Kidney (tissue), 22 donors: ENCODE measurements at places on chromosomes 16 and 17. TPM values are rescaled to one million over a fixed set of nuclear protein-coding genes. Genes with fewer than 3 reads are reported as not detected.

DNA sequence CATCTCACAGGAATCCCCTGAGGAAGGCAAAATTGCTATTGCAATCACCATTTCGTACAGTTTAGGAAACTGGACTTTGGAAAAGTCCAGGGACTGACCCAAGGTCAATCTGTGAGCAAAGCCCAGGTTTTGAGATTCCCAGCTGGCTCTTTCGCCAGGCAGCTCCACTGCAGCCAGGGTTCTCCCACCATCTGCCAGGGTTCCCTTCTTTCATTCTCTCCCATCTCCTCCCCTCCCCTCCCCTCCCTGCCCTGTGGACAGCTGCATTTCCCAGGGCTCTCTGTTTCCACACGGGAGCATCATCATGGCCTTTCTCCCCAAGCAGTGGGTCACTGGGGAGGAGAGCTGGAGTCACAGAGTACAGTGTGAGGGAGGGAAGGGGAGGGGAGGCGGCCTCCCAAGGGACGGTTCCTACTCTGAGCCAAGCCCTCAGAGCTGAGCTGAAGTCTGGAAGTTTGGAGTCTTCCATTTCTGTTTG is 11.9 kb upstream of the GSDMA start:
- no peak for DNase-seq

DNA sequence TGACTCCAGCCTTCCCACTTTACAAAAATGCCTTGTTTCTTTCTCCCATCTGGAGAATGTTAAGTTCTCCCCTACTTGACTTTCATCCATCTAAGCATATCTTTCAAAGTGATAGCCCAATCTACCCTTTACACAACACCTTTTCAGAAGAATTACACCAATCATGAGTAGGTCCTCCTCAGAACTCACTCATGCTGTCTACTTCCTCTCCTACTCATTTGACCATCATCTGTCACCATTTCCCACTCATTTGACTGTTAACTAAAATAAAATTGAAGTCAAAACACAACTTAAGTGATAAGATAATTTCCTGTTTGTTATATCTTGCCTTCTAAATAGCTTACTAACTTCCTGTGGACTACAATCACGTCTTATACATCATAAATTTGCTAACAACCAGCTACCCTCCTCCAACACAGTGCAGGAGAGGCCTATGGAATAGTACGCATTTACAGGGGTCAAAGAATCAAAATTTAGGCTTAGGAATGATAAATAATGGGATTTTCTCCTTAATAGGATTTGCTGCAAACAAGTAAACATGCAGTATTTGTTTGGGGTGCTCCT is 16.1 kb downstream of the KCNJ16 start:
- no peak for DNase-seq

DNA sequence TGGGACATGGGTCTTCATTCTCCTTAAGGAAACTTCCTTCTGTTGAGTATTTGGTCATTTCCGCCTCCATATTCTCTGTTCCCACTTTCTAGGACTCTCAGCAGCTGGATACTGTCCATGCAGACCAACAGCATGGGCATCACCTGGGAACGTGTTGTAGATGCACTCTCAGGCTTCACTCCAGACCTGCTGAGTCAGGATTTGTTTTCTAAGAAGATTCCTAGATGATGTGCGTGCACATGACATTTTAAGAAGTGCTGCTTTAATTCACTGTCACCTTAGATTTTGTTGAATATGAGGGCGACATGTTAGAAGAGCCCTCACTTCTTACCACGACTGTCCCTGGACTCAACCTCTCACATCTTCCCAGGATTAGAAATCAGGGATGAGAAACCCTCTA is 10.0 kb upstream of the SDK2 start:
- no peak for DNase-seq

- DNase-seq = no peak
Measured at GRCh38 chr16:80197741-80198201, 343.0 kb upstream of the DYNLRB2 start.

- no peak for DNase-seq
Measured at GRCh38 chr16:78524066-78524595, 424.7 kb downstream of the WWOX start.

DNA sequence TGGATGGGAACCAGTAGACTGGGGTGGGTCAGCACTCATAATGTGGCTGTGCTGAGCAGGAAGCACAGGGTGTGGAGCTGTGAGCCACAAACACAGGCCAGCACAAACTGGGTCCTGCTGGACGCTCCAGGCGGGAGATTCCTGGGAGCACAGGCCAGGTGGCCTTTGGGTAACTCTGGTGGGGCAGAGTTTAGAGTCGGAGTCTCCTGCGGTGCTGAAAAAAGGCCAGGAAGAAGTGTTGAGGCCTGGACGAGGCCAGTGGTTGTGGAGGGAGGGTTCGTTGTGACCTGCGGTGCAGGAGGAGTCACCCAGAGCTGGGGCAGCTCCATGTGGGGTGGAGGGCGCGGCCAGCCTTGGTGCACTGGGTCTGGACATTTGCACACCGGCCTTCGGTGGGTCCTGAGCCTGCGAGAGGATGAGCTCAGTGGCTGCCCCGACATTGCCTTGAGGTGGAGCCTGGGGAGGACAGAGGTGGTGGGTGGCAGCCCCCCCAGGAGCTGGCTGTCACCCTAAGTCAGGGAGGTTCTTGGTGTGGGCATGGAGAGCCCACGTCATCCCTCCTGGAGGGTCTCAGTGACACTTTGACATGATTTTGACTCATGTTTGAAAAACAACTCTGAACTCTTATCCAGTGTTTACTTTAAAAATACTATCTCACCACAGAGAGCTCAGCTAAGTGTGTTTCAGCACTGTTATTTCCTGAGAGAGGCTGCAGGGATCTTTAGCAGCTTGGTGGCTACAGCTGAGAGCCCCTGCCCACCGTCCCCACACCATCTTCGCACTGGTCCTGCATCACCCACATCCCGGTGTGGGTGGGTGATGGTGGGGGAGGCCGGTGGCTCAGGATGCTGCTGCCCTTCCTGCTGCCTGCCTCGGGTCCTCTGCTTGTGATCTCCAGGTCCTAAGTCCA is 98.7 kb downstream of the NPIPB11 start:
- no peak for DNase-seq

- no peak for DNase-seq
Measured at GRCh38 chr16:88681084-88681680, 5.1 kb downstream of the SNAI3 start.

- DNase-seq = peak; percentile 41
Measured at GRCh38 chr16:23905027-23905426, 69.2 kb downstream of the PRKCB start.

DNA sequence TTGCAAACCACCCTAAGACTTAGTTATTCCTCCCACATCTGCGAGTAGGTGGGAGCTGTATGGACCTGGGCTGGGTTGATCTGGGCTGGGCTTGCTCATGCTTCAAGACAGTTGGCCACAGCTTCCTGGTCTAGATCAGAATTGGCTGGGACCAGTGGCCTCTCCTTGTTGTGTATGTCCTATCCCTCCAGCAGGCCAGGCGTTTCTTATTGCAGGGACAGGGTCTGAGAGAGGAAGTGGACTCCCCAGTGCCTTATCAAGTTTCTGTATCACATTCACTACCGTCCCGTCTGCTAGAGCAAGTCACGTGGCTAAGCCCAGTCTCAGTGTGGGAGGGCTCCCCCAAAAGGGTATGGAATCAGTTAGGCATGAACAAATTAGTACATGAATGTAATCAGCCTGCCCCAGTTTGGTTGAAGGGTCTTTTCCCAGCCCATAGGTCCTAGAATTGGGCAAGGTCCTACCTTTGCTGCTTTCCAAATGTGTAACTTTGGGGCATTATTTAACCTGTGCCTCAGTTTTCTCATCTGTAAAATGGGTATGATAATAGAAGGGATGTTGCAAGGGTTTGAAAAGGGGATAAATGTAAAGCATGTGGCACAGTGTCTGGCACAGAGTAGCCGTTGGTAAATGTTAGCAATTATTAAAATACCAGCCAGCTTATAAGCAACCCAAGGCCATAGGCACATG is 36.0 kb downstream of the NKD1 start:
- no peak for DNase-seq

- DNase-seq = peak; percentile 61
Measured at GRCh38 chr17:2701996-2702741, 9.4 kb downstream of the CLUH start.

DNA sequence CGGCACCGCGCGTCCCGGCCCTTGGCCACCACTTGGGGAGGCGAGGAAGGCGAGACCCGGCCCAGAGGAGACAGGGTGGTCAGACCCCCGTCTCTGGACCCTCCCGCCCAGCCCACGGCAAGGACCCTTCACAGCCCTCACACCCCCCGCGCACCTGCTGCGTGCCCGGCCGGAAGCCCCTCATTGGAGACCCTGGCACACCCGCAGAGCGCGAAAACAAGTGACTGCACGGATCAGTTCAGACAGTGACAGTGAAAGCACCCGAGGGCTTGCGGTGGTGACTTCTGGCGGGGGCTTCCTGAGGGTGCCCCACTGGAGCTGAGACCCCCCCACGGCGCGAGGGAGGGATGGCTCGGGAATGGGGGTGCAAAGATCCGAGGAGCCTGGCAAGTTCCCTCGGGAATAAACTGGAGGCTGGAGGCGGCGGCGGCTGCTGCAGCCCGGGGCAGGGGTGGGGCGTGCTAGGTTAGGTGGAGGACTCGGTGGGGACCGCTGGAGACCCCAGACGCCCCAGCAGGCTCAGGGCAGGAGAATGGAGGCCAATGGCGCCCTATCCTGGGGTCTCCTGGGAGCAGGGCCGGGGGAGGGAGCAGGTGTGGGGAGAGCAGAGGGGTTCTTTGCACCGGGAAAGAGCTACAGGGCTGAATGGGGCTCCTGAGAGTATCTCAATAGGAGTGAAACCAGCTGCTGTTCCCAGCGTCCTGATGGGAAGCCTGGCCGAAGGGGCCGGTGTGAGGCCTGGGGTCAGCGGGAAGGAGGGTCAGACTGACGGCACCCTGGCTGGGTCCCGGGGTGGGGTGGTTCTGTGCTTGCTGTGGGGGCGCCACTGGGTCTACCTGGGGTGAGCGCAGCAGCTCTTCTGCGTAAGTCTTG is 824 bp upstream of the FBXL16 start:
- DNase-seq = no peak

- no peak for DNase-seq
Measured at GRCh38 chr16:19330841-19331397, 45.4 kb downstream of the CLEC19A start.

- no peak for DNase-seq
Measured at GRCh38 chr17:59627274-59627673, 7.6 kb downstream of the CLTC start.

- DNase-seq = no peak
Measured at GRCh38 chr17:4810696-4811290, 3.8 kb downstream of the PLD2 start.

- DNase-seq = peak; percentile 36
Measured at GRCh38 chr17:33725675-33726271, 432.7 kb upstream of the ASIC2 start.

GRCh38 chr17:29591737-29592608 is 959 bp upstream of the ANKRD13B start:
- DNase-seq = peak; percentile 97

Gene PPY
- total RNA-seq = not detected

Gene C16orf89
- total RNA-seq = 5.4 TPM

Gene NRN1L
- 1.1 TPM for total RNA-seq

Gene CRISPLD2
- 108 TPM for total RNA-seq

Gene CCL17
- 1.5 TPM for total RNA-seq

Gene YPEL3
- 40.0 TPM for total RNA-seq

Gene MEAK7
- 30.6 TPM for total RNA-seq

Gene MT1E
- 258 TPM for total RNA-seq
